Activated T-helper 17 cell treated with anti-CD3 and anti-CD28 coated beads, Interleukin-2, amount 50 U/mL, for 72 hours (primary cell): ENCODE measurements at places on chromosomes 6 and 20. TPM values are rescaled to one million over a fixed set of nuclear protein-coding genes. Genes with fewer than 3 reads are reported as not detected.

Gene CHRNA4
- total RNA-seq, result not detected

Gene FAM83C
- total RNA-seq, result not detected

Gene GRM1
- total RNA-seq, result not detected

DNA sequence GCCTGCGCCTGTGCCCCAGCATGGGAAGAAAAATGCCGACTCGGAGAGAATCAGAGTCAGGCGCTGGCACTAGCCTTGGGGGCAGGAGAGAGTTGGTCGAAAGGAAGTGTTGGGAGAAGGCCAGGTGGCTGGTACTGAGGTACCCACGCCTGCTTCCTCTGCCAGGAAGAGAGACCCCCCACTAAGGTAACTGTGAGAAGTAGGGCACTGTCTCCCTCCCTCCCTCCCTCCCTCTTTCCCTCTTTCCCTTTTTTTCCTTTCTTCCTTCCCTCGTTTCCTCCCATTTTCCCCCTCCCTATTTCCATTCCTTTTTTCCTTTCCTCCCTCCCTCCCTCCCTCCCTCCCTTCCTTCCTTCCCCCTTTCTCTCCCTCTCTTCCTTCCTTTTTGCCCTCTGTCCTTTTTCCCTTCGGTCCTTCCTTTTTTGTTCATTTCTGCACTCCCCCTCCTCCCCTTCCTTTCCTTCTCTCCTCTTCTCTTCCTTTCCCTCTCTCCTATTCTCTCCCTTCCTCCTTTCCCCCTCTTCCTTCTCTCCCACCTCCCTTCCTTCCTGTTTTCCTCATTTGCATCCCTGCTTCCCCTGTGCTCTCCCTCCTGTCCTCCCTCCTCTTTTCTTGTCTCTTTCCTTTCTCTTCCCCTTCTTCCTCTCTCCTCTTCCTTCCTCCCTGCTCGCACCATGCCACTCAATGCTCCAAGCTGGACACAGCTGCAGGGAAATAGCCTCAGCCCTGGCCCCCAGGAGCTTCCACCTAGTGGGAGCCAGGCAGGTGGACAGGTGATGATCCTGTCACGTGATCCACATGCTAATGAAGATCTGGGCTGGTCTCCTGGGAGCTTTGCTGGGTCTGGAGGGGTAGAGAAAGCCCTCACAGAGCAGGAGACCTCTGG, 148.0 kb downstream of the DHX35 start:
- ATAC-seq, result no peak

GRCh38 chr20:35698298-35699126, 640 bp downstream of the NFS1 start:
- ATAC-seq, result peak; percentile 44

Gene HSPA1L
- total RNA-seq, result 2.9 TPM

Gene DYNLT2
- 3.1 TPM for total RNA-seq

GRCh38 chr20:7010527-7010926, 243.0 kb downstream of the BMP2 start:
- ATAC-seq, result no peak

Gene GPANK1
- total RNA-seq, result 30.1 TPM

GRCh38 chr20:63099456-63100173, 92.9 kb upstream of the BHLHE23 start:
- ATAC-seq, result no peak

Gene RBCK1
- 81.9 TPM for total RNA-seq

GRCh38 chr20:41050361-41051008, 21.9 kb downstream of the TOP1 start:
- no peak for ATAC-seq

GRCh38 chr20:34979366-34980153, 23.9 kb downstream of the MYH7B start:
- ATAC-seq, result no peak
